ENCODE measurements at places on chromosomes 3 and 15. TPM values are rescaled to one million over a fixed set of nuclear protein-coding genes. Genes with fewer than 3 reads are reported as not detected.

The TERC gene
- 210 TPM for total RNA-seq

The PLSCR4 gene
- 36.7 TPM for total RNA-seq

The SLC28A1 gene
- total RNA-seq = not detected

The CPLX3 gene
- total RNA-seq = not detected
